Chondrocyte (in vitro differentiated cells): ENCODE measurements at places on chromosomes 7 and 10. TPM values are rescaled to one million over a fixed set of nuclear protein-coding genes. Genes with fewer than 3 reads are reported as not detected.

DNA sequence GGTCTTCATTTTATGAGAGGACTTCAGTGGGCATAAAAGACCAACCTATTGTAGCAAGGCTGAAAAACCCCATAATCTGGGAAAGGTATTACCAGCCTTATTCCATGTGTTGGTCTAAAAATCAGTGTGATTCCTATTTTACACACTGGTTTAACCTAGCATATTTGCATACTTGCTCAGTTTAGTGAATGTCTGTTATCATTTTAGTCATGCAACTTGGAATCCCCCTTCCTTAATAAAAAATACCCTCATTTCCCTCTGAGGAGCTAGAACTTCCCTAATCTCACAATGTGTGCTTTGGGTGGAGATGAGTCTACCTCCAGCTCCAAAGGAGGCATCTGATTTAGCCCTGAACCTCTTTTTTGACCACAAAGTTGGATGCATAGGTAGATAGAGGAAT lies 312.8 kb upstream of the SORCS1 start:
- no peaks in the 10 kb centered on the region for H3K36me3 ChIP-seq
- DNase-seq, result no peak
- H3K27me3 ChIP-seq, result no peaks in the 10 kb centered on the region

DNA sequence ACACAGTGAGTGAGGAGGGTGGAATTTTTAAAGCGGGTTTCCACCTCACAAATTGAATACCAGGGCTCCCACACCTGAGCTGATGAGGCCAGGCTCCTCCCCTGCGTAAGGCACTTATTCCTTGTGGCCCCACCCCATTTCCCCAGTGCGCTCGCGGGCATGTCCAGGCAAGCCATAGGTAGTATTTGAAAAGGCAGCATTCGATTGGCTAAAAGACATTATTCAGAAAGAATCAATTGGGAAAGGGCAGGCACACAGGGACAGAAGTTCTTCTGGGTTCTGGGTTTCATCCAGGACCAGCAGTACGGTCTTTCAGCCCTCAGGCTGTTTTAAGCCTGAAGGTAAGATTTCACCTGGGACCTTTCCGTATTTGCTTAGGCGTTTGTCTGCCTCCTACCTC lies 222.3 kb downstream of the BBS9 start:
- H3K27ac ChIP-seq, result no peak overlapping the region
- no peak overlapping the region for H3K4me3 ChIP-seq
- peaks cover 2% of the 10 kb centered on the region for H3K36me3 ChIP-seq
- no peaks in the 10 kb centered on the region for H3K27me3 ChIP-seq
- DNase-seq, result no peak
- H3K4me1 ChIP-seq, result no peaks in the 10 kb centered on the region

- H3K36me3 ChIP-seq, result no peaks in the 10 kb centered on the region
- no peaks in the 10 kb centered on the region for H3K27me3 ChIP-seq
- no peak overlapping the region for H3K27ac ChIP-seq
- peaks cover 7% of the 10 kb centered on the region for H3K4me1 ChIP-seq
- no peak for DNase-seq
Measured at GRCh38 chr7:8931906-8932646, 498.7 kb downstream of the NXPH1 start.

GRCh38 chr7:103912891-103913605 lies 76.4 kb downstream of the RELN start:
- H3K4me3 ChIP-seq, result no peak overlapping the region
- DNase-seq, result no peak
- H3K4me1 ChIP-seq, result no peaks in the 10 kb centered on the region
- no peaks in the 10 kb centered on the region for H3K36me3 ChIP-seq
- peaks cover 10% of the 10 kb centered on the region for H3K27me3 ChIP-seq

CCDC172 gene
- total RNA-seq, result not detected in 3 replicates

WNT8B gene
- total RNA-seq, result not detected in 3 replicates

DNA sequence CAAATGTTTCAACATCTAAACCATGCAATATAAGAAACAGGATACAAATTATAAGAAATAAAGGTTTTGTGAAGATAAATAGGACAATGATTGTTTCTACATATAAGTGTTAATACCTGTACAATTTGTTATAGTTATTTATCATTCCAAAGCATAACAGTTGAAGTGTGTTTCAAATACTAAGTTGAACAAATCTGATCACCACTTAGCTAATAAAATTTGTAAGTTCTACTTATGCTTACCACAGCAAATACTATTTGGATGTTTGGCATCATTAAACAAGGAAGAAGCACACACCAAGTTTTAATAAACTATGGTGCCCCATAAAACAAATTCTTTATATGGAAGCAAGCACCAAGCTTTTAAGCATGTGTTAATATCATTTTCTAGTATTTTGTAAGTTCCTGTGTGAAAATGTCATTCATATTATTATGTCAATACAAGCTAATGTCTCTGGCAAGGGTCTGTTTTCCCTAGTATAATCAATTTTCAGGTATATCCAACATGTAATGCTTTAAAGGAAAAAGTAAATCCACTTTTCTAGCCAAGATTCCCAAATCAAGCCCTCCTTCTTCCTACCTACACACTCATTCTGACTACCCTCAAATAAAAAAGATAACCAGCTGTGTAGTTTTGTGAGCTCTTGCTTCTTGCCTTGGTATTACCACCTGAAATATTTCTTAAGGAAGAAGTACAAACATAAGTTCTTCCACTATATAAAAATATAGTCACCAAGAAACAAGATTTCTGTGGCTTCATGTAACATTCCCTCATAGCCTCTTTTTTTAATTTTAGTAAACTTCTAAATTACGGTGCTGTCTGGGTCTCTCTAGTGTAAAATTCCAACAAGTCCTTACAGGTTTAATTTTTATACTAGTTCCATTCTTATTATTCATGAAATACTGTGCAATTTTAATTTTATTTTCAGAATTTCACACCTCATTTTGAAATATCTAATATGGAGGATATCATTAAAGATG lies 9.2 kb downstream of the SKAP2 start:
- DNase-seq, result no peak
- H3K4me1 ChIP-seq, result peaks cover 6% of the 10 kb centered on the region
- no peak overlapping the region for H3K27ac ChIP-seq
- H3K27me3 ChIP-seq, result peaks cover 54% of the 10 kb centered on the region
- no peak overlapping the region for H3K4me3 ChIP-seq
- peaks cover 1% of the 10 kb centered on the region for H3K36me3 ChIP-seq

PCGF5 gene
- 22.9 to 36.9 TPM (median 35.0 TPM) in 3 replicates for total RNA-seq

GRCh38 chr10:70064486-70064885 lies 11.8 kb downstream of the MACROH2A2 start:
- H3K36me3 ChIP-seq, result peaks cover 11% of the 10 kb centered on the region
- no peaks in the 10 kb centered on the region for H3K4me1 ChIP-seq
- no peaks in the 10 kb centered on the region for H3K27me3 ChIP-seq
- H3K4me3 ChIP-seq, result no peak overlapping the region

DNA sequence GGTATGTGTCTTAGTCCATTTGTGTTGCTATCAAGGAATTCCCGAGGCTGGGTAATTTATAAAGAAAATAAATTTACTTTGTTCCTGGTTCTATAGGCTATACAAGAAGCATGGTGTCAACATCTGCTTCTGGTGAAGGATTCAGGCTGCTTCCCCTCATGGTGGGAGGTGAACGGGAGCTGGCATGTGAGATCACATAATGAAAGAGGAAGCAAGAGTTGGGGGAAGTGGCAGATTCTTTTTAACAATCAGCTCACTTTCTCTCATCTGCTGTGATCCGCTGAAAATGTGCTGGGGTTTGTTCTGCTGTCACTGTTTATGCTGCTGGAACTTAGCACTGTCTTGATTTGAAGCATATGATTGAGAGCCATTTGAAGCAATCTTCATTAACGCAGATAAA lies 730.0 kb upstream of the SORCS1 start:
- no peaks in the 10 kb centered on the region for H3K4me1 ChIP-seq
- no peaks in the 10 kb centered on the region for H3K27me3 ChIP-seq
- DNase-seq, result no peak
- no peaks in the 10 kb centered on the region for H3K36me3 ChIP-seq

ATOH7 gene
- not detected in 3 replicates for total RNA-seq

DNA sequence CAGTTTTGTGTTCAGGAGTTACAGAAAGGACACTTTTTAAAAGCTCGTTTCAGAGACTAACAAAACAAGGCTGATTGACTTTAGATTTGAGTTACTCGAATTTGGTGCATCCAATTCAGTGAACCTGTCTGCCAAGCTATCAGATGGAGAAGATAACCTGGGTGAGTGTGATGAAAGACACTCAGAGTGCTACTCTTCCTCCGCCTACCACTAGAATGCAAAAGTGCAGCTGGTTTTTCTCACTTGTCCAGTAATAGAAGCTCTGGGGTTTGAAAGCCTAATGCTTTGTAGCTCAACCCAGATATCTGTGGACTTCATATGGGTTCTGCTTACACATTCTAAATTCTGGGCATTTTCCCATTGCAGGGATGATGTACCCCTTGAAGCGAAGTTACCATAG lies 82.8 kb upstream of the NPY start:
- no peaks in the 10 kb centered on the region for H3K36me3 ChIP-seq
- H3K27ac ChIP-seq, result no peak overlapping the region
- no peak for DNase-seq
- H3K4me1 ChIP-seq, result no peaks in the 10 kb centered on the region

DNA sequence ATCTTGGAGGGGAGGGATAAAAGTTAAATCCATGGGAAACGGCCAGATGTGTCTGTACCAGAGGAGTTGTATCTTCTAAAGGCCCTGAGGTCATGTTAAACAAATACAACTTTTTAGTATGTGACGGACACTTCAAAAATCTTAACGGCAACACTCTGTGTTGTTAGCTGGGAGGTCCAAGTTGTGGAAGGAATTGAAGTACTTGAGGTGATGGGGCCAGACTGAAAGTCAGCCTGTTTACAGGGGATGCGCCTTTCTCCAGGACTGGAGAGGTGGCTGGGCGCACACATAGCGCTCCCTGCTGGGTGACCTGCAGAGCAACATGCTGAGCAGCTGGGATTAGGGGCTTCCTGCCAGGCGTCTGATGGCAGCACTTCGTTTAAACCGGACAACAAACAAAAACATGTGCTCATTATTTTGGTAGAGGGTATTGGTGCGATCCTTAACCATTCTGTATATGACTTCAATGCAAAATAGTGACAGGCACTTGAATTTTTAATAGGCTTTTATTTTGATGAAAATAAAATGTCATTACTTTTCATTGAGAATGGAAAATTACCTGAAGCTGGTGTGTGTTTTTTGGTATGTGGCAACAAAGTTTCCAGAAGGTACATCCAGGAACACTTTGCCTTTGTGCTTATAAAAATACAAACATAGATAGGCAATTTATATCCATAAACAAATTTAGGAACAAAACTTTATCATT lies 198.2 kb downstream of the MLLT10 start:
- peaks cover 19% of the 10 kb centered on the region for H3K36me3 ChIP-seq
- no peaks in the 10 kb centered on the region for H3K27me3 ChIP-seq
- peaks cover 51% of the 10 kb centered on the region for H3K4me1 ChIP-seq
- no peak for DNase-seq
- peak overlapping the region; percentile 68 for H3K27ac ChIP-seq
- H3K4me3 ChIP-seq, result no peak overlapping the region

DNA sequence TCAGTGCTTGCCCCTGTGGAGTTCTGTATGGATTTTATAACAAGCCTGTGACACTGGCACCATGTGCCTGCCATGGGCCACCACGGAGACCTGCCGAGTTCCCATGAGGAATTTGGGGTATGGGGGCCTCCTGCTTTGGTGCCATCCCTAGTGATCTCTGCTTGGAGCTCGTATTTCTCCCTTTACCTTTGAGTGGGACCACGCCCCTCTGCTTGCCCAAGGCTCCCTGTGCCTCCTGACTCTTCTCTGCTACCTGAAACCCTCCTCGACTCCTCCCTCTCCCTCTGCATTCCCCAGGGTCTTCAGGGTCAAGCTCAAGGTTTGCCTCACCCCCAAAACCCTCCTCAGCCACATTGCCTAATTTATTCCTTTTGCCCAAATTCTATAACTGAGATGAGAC lies 225.0 kb downstream of the BUB3 start:
- no peaks in the 10 kb centered on the region for H3K36me3 ChIP-seq
- no peak for DNase-seq
- no peaks in the 10 kb centered on the region for H3K4me1 ChIP-seq
- no peak overlapping the region for H3K27ac ChIP-seq
- H3K4me3 ChIP-seq, result no peak overlapping the region
